Pancreas (tissue), 10 donors: ENCODE measurements at places on chromosomes 12 and 14. TPM values are rescaled to one million over a fixed set of nuclear protein-coding genes. Genes with fewer than 3 reads are reported as not detected.

GRCh38 chr12:34126239-34126641, 103.9 kb downstream of the ALG10 start:
- no peak overlapping the region for H3K4me3 ChIP-seq
- no peaks in the 10 kb centered on the region for H3K36me3 ChIP-seq
- H3K4me1 ChIP-seq = no peaks in the 10 kb centered on the region
- no peak for DNase-seq
- H3K27ac ChIP-seq = no peak overlapping the region
- H3K27me3 ChIP-seq = no peaks in the 10 kb centered on the region

DNA sequence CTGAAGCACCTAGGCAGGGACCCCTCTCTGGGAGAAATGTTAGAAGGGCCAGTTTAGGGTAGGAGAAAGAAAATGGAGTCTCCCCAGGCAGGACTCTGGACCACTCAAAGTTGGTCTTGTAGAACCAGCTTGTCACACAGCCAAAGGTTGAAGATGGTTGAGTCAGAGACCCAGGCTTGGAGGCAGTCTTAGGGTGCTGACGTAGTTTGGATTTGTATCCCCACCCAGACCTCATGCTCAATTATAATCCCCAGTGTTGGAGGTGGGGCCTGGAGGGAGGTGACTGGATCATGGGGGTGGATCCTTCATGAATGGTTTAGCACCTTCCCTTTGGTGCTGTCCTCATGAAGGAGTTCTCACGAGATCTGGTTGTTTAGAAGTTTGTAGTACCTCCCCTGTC, 121.2 kb downstream of the CRACR2A start:
- no peak overlapping the region for H3K27ac ChIP-seq
- H3K36me3 ChIP-seq = no peaks in the 10 kb centered on the region
- H3K27me3 ChIP-seq = no peaks in the 10 kb centered on the region

GRCh38 chr14:90281756-90282155, 25.4 kb downstream of the PSMC1 start:
- no peak for DNase-seq
- peaks cover 13% of the 10 kb centered on the region for H3K36me3 ChIP-seq
- H3K27me3 ChIP-seq = no peaks in the 10 kb centered on the region
- no peak overlapping the region for H3K4me3 ChIP-seq
- no peak overlapping the region for H3K27ac ChIP-seq

DNA sequence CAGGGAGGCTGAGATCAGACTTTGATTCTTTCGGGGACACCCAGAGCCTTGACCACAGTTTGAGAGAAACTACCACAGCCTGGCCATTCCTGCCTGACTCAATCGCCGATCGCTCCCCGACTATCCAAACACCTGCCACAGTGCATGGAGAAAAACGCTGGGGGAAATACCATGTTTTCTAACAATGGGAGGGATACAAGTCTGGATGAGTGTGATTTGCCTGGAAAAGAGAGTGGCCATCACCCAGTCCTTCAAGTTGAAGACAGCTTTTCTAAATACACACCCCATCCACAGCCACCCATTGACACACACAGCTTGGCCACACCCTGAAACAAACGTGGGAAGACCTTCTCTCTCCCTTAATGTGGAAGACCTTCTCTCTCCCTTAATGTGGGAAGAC, 6.7 kb upstream of the VASH1 start:
- DNase-seq = no peak
- H3K27ac ChIP-seq = no peak overlapping the region
- H3K36me3 ChIP-seq = no peaks in the 10 kb centered on the region

- DNase-seq = no peak
- no peaks in the 10 kb centered on the region for H3K27me3 ChIP-seq
- no peak overlapping the region for H3K27ac ChIP-seq
- H3K36me3 ChIP-seq = no peaks in the 10 kb centered on the region
- no peaks in the 10 kb centered on the region for H3K4me1 ChIP-seq
Observed at GRCh38 chr12:28893856-28894255, 255.2 kb upstream of the FAR2 start.

GRCh38 chr14:105331575-105332349, 17.2 kb downstream of the PACS2 start:
- no peak for DNase-seq
- no peak overlapping the region for H3K4me3 ChIP-seq
- no peaks in the 10 kb centered on the region for H3K36me3 ChIP-seq

GRCh38 chr12:108833355-108833733, 24.0 kb downstream of the SSH1 start:
- no peaks in the 10 kb centered on the region for H3K36me3 ChIP-seq
- peak overlapping the region; percentile 8 for H3K27ac ChIP-seq
- H3K4me3 ChIP-seq = no peak overlapping the region
- no peak for DNase-seq
- no peaks in the 10 kb centered on the region for H3K4me1 ChIP-seq

DNA sequence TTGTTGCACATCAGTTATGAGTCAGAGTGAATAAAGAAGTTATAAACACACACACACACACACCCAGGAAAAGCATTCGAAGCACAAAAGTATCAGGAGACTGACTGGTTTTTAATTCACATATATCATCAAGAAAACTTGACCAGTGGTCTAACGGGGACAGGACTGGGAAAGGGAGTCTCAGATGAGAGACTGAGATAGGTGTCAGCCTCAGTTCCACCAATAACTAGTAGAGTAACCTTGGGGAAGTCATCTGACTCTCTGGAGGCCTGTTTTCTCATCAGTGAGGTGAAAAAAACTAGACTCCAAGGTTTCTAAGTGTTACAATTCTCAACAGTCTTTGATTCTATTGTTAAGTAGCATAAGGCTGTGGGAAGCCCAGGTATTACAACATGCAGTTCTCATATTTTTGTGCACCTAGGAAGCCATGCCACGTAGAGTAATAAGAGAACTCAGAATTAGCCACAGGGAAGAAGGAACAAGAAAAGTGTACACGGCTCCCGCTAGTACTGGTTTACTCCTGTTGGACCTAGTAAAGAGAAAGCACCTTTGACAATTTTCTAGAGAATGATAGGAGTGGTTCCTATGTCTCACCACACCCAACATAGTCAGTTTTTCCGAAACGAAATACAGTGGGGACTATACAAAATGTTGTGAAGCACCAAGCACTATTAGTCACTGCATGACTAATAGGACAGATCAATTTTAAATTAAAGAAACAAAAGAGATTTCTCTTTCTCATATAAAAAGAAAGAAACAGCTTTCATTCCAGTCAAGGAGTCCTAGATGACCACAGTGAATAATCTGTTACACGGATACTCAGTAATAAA, 5.0 kb downstream of the PPTC7 start:
- peaks cover 11% of the 10 kb centered on the region for H3K4me1 ChIP-seq
- H3K27ac ChIP-seq = no peak overlapping the region
- H3K27me3 ChIP-seq = no peaks in the 10 kb centered on the region
- no peak overlapping the region for H3K4me3 ChIP-seq

Gene MIPOL1
- total RNA-seq = 8.8 TPM

GRCh38 chr12:27236498-27236897, 7.6 kb upstream of the STK38L start:
- H3K4me3 ChIP-seq = no peak overlapping the region
- H3K27ac ChIP-seq = no peak overlapping the region
- no peaks in the 10 kb centered on the region for H3K27me3 ChIP-seq
- DNase-seq = no peak
- H3K4me1 ChIP-seq = no peaks in the 10 kb centered on the region

Gene ALG10
- total RNA-seq = 4.9 TPM

Gene PUS7L
- total RNA-seq = 10.9 TPM

Gene EML5
- 1.3 TPM for total RNA-seq

GRCh38 chr12:52832985-52833905, 866 bp downstream of the KRT79 start:
- no peak overlapping the region for H3K27ac ChIP-seq
- no peak overlapping the region for H3K4me3 ChIP-seq
- no peaks in the 10 kb centered on the region for H3K27me3 ChIP-seq
- no peaks in the 10 kb centered on the region for H3K4me1 ChIP-seq
- no peak for DNase-seq

DNA sequence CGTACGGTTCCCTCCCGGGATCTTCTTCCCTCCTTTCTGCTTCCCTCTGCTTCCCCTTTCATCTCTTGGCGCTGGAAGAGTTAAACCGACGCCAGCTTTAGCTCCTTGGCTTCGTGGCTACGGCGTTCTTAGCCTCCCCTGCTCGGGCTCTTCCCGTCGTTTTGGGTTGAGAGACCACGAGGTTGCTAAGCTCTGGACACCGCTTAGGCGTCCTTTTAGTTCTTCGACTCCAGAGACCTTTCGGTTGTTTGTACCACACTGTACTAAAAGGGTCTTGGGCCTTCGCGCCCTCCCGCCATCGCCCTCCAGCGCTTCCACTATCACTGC, 545 bp downstream of the CPSF2 start:
- no peaks in the 10 kb centered on the region for H3K27me3 ChIP-seq
- peak overlapping the region; percentile 87 for H3K27ac ChIP-seq
- H3K4me1 ChIP-seq = no peaks in the 10 kb centered on the region
- DNase-seq = peak; percentile 30

- H3K27me3 ChIP-seq = no peaks in the 10 kb centered on the region
- H3K4me1 ChIP-seq = no peaks in the 10 kb centered on the region
- no peak overlapping the region for H3K27ac ChIP-seq
- no peaks in the 10 kb centered on the region for H3K36me3 ChIP-seq
- no peak overlapping the region for H3K4me3 ChIP-seq
Observed at GRCh38 chr14:73102806-73103497, 33.4 kb upstream of the PSEN1 start.

Gene TC2N
- total RNA-seq = 125 TPM

Gene SERPINA10
- 0.58 TPM for total RNA-seq

Gene THAP2
- 2.3 TPM for total RNA-seq

- DNase-seq = no peak
- H3K27ac ChIP-seq = peak overlapping the region; percentile 77
- no peaks in the 10 kb centered on the region for H3K36me3 ChIP-seq
- H3K4me3 ChIP-seq = peak overlapping the region; percentile 31
- H3K4me1 ChIP-seq = peaks cover 4% of the 10 kb centered on the region
- no peaks in the 10 kb centered on the region for H3K27me3 ChIP-seq
Observed at GRCh38 chr14:94386085-94387031, 2.0 kb downstream of the SERPINA1 start.

DNA sequence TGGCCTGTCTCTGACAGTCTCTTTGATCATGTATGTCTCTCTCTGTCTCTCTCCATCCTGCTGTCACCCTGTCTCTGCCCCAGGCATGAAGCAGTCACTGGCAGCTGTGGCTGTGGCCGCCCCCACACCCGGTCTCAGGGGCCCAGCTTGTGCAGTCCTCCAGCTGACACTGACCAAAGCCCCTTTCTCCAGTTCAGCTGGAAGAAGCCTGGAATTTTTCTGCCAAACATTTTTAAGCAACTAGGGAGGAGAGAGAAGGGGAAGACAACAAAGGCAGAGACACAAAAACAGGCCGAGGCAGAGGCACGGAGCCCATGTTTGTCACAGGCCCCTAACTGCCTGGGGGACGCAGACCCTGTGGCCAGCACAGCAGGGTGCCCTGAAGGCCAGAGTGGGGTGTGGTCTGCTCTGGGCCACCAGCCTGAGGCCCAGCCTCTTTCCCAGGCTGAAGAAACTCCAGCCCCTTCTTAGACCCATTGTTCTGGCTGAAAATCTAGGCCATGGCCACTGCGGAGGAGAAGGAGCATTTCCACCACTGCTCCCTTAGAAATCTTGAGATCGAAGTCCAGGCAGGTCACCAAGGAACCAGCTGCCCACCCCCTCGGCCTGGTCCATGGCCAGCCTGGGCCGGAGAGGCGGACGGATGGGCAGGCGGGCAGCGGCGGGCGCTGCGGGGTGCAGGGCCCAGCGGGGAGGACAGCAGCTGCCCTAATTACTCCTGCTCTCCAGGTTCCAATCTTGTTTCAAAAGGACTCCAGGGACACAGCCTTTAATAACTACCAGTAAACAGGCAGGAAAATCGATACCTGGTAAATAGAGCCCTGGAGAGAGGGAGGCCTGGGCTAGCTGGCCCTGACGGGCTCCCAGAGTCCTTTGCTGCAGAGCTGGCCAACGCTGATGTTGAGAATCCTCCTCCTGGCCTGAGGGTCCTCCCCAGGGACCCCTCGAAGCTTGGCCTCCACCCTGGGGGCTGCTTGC, 14.9 kb downstream of the DTX1 start:
- H3K4me1 ChIP-seq = peaks cover 15% of the 10 kb centered on the region
- DNase-seq = peak; percentile 68
- no peaks in the 10 kb centered on the region for H3K27me3 ChIP-seq
- no peak overlapping the region for H3K4me3 ChIP-seq

Gene ASCL1
- total RNA-seq = not detected

GRCh38 chr14:36941783-36942521, 230.5 kb downstream of the SLC25A21 start:
- H3K27ac ChIP-seq = no peak overlapping the region
- peak; percentile 46 for DNase-seq
- no peaks in the 10 kb centered on the region for H3K36me3 ChIP-seq
- no peaks in the 10 kb centered on the region for H3K27me3 ChIP-seq
- H3K4me3 ChIP-seq = no peak overlapping the region
- no peaks in the 10 kb centered on the region for H3K4me1 ChIP-seq

DNA sequence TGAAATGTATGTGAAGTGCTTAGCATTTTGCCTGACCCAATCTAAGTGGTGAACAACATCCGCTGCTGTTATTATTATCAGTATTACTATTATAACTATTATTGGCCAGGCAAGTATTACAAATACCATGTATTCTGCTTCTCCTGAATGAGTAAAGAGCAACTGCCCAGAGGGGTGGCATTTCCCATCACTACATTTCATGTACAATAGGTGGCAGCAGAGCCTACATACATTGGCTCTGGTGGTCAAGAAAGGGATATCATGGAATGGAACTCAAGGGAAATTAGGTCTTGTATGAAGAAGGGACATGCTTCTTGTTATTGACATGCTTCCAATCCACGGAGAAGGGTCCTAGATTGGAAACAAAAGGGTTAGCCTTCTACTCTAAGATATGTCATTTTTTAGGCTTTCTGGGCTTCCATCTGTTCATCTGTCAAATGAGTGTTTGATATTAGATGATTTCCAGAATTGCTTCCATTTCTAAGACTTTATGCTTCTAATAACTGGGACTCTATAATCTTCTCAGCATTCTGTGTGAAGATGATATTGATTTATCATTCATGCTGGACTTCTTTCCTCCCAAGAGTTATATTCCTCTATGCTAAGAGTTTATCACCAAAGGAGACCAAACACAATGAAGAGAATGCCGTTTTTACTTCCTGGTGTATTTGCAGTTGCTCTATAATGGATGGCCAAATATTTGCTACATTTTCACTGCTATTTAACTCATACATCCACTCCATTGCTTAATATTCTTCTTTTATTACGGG, 239.1 kb downstream of the SSPN start:
- no peaks in the 10 kb centered on the region for H3K27me3 ChIP-seq
- no peak overlapping the region for H3K27ac ChIP-seq
- no peak overlapping the region for H3K4me3 ChIP-seq
- H3K36me3 ChIP-seq = no peaks in the 10 kb centered on the region

Gene CABP1
- total RNA-seq = 0.46 TPM

Gene RNASE11
- total RNA-seq = not detected

Gene IFNG
- not detected for total RNA-seq

Gene PAN2
- 50.6 TPM for total RNA-seq
